ENCODE measurements at places on chromosomes 16 and 17. TPM values are rescaled to one million over a fixed set of nuclear protein-coding genes. Genes with fewer than 3 reads are reported as not detected.

The DHX58 gene
- 18.3 TPM for total RNA-seq

The AIPL1 gene
- total RNA-seq, result under 0.01 TPM

The KRT32 gene
- total RNA-seq, result under 0.01 TPM

The TP53TG3D gene
- total RNA-seq, result 1.5 TPM

The SGSM2 gene
- total RNA-seq, result 25.7 TPM

The CLEC19A gene
- not detected for total RNA-seq

The ARHGAP23 gene
- 18.2 TPM for total RNA-seq

The CLUH gene
- total RNA-seq, result 29.4 TPM

DNA sequence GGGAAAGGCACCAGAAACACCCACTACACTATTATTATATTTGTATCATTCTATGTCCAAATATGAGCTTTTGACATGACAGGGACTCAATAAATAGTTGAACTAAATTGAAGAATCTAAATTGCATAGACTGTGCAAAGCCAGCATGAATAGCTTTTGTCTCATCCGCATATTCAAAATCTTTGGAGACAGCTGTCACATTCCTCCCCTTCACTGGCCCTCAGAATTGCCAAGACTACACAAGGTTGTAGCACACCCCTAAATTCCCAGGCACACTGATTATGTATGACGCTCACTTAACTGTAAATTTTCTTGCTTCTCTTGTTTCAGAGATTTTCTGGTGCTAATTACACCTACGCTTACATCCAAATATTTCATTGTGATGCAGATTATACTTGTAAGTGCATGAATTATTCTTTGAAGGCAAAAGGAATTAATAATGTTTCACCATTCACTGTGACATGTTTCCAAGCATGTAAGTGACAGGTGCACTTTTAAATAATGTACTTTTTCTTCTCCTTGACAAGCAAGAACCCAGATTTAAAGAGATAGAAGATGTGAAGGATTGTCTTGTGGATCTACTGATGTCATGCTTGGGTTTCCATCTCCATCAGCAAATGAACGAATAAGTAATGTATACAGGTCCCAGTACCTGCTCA, 47.5 kb downstream of the CA10 start:
- DNase-seq, result no peak

DNA sequence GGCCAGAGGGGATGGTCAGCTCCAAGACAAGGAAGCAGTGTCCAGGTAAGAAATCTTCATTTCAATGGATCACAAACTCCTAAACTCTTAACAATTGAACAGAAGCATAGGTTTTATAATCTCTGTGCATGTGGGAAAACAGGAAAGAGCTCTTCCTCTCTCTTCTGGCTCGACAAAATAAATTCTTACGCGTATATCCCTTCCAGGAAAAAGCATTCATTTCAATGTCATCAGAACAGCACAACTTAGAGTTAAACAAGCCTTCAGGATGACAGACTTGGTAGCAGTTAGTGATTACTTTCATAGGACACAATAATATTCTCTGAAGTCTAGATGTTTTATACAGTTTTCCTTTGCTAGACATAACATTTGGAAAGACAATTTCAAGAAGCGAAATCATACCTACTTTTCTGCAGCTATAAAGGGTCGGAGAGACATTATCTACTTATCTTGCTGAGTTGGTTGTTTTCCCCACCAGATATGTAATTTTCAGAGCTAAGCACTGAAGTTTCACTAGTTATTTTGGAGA, 19.3 kb upstream of the SLC35G3 start:
- no peak for DNase-seq

DNA sequence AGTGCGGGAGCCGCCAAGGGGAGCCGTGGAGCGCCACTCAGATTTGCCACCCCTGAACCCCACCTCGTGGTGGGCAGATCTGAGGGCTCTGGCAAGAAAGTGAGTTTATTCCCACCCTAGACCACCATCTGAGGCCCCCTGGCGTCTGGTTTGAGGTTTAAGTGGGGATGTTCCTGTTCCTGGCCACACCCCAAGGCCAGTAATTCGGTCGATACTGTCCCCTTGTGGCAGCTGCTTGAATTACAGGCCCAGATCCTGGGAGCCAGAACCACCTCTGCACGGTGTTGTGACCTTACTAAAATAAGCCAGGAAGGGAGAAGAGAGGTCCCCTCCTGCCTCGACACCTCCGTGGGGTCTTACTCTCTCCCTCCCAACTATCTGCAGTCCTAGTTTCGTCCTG, 3.3 kb upstream of the LAT start:
- no peak for DNase-seq

DNA sequence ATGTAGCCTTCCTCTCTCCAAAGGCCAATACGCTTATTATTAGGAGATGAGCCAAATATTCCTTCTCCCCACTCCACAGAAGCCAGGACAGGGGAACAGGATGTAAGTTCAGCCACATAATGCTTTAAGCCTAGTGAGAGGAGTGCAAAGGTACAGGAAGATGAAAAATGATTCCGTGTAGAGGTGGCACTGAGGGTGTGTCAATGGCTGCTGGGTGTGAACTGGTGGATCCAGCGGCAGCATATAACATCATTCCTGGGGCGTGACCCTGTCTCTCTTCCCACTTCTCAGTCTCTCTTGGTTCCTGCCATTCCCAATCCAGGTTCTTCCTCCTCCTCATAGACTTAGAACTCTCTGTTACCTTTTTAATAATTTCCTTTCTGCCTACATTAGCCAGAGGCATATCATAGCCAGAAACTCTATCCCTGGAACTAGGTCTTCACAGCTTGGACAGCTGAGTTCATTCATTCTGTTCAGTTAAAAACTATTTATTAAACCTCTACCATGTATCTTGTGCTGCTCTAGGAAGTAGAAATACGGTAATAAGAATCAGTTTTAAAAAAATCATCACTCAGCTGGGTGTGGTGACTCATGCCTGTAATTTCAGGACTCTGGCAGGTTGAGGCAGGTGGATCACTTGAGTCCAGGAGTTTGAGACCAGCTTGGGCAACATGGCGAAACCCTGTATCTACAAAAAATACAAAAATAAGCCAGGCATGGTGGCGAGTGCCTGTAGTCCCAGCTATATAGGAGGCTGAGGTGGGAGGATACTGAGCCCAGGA, 58.0 kb upstream of the FAM20A start:
- DNase-seq, result no peak

- peak; percentile 21 for DNase-seq
Observed at GRCh38 chr16:30041841-30042240, 10.8 kb upstream of the TLCD3B start.

DNA sequence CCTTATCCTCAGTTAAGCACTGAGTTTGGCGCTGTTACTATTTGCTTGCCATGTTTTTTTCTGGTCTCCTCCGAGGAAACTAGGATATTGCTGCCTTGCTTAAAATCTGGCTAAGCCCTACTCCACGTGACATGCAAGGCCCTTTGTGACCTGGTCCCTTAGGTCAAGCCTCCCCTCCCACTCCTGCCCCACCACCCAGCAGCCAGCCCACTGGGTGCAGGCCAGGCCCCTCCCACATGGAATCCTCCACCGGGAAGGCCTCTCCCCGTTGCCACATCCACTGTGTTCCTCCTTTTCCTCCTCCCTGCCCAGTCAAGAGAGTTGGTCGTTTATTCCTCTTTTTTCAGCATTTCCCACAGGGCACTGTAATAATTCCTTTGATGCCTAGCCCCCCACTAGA, 16.2 kb downstream of the PSMD3 start:
- DNase-seq, result no peak

DNA sequence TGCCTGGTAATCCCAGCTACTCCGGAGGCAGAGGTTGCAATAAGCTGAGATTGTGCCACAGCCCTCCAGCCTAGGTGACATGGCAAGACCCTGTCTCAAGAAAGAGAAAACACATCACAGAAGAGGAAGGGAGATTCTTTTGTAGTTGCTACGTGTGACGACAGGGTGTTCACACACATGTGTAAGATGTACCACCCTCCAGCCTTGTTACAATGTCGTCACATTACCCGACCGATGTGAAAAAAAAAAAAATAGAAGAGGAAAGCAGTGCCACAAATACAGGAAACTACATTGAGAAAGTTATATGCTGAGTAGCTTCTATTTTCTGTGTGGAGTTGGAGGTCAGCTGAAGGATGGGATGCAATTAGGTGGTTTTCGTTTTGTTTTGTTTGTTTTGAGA, 56.0 kb downstream of the CLUH start:
- DNase-seq, result no peak

- peak; percentile 78 for DNase-seq
Observed at GRCh38 chr16:14232106-14232864, 161.2 kb downstream of the MRTFB start.

DNA sequence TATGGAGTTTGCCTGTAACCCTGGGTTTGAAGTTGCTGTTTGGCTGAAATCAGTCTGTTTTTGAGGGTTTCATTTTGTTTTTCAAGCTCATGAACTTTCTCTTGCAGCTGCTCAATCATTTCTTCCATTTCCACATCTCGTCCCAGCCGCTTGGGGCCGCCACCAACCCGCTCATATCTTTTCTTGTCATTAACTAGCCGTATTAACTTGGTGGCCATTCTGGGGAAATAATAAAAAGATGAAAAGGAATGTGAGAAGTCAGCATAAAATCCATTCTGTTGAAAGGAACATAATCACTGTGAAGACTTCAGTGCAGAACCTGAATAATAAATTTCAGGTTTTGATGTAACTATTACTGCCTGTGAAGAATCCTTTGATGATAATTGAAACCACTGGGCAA, 11.5 kb downstream of the RPGRIP1L start:
- peak; percentile 26 for DNase-seq

DNA sequence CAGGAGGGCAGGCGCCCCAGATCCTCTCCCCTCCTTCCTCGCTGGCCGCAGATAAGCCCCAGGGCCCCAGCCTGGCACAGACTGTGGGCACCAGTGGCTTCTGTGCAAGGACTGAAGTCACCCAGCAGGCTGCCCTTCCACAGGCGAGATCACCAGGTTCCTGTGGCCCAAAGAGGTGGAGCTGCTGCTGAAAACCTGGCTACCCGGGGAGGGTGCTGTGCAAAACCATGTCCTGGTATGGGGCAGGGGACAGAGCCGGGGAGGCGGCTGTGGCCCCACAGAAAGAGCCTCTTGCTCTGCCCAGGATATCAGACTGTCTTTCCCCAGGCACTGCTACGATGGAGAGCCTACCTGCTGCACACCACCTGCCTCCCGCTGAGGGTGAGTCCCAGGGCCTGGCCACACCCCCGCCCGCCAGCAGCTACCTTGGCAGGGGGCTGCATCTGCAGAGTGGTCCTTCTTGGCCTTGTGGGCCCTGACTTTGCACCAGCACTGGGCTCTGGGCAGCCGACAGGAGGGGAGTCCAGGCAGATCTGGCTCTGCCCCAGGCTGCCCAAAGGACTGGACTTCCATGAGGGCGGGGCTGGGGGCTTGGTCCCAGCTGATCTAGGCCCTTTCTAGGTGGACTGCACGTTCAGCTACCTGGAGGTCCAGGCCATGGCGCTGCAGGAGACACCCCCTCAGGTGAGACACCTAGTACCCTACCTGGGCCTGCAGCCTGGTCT, 615 bp downstream of the CARMIL2 start:
- DNase-seq, result no peak

DNA sequence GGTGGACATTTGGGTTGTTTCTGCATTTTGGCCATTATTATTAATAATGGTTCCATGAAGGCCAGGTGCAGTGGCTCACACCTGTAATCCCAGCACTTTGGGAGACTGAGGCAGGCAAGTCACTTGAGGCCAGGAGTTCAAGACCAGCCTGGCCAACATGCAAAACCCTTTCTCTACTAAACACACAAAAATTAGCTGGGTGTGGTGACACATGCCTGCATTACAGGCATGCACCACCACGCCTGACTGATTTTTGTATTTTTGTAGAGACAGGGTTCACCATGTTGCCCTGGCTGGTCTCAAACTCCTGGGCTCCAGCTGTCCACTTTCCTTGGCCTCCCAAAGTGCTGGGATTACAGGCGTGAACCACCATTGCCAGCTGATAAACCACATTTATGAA, 58.5 kb downstream of the TNFRSF13B start:
- no peak for DNase-seq

GRCh38 chr17:79836972-79837887, 2.0 kb downstream of the CBX4 start:
- peak; percentile 81 for DNase-seq

DNA sequence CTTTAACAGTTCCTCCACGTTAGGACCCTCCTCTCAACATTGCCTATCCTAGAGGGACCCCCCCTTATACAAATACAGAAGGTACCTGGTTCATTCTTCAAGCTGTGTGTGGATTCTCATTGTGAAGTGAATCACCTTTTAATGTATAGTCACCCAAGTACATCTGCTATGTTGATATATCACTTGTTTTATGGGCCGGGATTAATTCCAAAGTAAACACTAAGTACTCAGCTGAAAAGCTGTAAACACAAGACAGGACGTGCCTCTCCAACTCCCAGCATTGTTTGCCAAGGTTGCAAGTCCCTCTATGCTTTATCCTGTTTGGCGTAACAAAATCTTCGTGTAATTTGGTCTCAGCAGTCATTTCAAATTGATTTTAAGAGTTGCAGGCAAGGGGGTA, 123.6 kb downstream of the RBFOX1 start:
- no peak for DNase-seq

DNA sequence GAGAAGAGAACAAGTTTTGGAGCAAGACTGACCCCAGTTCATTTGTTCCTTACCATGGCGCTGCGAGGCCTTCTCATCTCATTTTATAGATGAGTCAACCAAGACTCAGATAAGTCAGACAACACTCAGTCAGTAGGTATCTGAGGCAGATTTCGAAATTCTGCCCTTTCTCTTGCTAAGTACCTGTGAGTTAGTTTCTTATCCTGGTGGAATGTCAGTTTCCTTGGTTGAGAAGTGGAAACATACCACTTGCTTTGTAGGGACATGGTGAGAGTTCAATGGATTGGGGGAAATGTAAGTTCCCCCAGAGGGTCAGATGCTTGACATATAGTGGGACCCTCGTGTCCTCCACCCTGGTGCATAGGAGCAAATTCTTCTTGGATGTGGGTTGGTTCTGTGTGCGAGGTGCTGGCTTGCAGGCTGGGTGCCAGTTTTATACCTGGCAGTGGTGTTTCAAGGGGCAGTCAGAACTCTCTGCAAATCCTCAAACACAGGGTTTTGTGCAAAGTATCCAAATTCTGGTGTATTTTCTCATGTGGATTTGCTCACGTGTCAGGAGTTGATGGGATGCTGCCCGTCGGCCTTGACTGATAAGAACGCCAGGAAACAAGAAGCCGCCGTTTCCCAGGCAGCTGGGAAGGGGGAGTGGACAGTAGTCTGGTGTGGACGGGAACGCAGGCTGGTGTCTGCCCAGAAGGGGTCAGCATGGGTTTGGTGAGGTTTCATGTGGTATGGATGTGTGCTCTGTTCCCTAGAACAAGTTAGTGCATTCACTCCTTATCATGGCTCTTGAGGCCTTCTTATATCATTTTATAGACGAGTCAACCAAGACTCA, 61.1 kb upstream of the CIBAR2 start:
- DNase-seq, result peak; percentile 85

DNA sequence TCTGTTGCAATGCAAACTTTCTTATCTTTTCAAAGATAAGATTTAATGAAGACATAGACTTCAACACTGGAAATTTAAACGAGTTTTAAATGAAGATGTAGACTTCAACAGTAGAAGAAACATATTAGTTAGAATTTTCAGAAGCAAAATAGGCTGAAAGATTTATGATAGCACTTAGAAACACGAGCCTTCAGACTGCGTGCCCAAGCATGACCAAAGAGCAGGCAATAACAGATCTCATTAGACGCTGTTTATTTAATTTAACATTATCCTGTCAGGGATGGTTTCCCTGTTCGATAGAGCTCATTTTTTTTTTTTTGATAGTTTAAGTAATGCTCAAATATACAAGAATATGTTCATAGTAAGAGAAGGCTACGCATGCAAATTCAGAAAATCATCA, 604.7 kb upstream of the SOX9 start:
- DNase-seq, result no peak

- DNase-seq, result no peak
Observed at GRCh38 chr17:69511250-69511649, 96.8 kb downstream of the MAP2K6 start.
